ENCODE measurements at places on chromosomes 16 and 17.

GRCh38 chr16:66366433-66367299 lies at the start of gene CDH5:
Gene CDH5 (plus strand): TSS chr16:66366691. CDS start chr16:66379338, 12,647 bp downstream.
- no peak for DNase-seq

DNA sequence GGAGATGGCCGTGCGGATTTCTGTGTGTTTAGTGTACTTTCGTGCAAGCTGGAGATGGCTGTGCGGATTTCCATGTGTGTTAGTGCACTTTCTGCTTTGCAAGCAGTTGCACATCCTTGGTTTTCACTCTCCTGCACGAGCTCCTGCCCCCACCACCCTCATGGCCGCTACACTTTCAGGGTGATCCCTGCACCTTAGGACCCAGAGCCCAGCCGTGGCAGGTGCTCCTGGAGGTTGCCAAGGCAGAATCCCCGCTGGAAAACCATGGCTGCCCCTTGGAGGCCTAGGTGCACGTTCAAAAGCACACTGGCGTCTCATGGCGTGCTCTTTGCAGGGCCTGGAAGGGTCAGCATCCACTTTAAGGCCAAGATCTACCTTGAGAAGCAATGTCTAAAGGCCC lies 311.0 kb upstream of the TNRC6C start:
- no peak for DNase-seq

GRCh38 chr16:20348365-20349185 lies 3.9 kb downstream of the UMOD start:
- no peak for DNase-seq

GRCh38 chr16:26569793-26570192 lies 496.9 kb upstream of the C16orf82 start:
- no peak for DNase-seq

DNA sequence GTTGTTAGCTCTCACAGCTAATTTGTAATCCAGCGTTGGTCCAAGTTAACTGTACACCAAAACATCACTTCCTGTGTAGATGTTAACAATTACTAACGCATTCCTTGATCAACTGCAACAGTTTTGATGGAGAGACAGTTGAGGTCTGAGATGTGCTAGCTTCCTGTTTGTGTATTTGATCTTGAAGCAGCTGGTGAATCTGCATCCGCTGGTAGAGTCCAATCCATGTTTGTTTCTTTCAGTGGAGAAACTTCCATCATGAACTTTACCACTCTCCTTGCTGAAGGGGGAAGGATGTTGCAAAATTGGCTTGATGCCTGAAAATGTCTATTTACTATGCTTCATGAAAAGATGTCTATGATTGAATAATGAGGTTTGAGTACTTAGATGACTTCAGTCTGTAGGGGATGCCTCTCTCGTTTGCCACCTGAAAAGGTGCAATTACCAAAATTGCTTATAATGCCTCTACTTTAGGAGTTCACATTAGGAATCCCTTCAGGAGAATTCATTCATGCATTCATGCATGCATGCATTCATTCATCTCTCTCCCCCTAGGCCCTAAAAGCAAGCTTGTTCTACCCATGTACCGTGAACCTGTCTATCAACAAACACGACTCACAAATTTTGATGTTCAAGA lies 39.6 kb upstream of the ZKSCAN2 start:
- DNase-seq = no peak

GRCh38 chr16:89922884-89923639 lies at the start of gene TUBB3:
Gene TUBB3 (plus strand): TSS chr16:89923342. CDS start chr16:89923402, 60 bp downstream.
- no peak for DNase-seq

- DNase-seq = no peak
Measured at GRCh38 chr17:62975206-62975605, 9.2 kb downstream of the TANC2 start.

- no peak for DNase-seq
Measured at GRCh38 chr16:23125277-23125676, 24.0 kb downstream of the USP31 start.

DNA sequence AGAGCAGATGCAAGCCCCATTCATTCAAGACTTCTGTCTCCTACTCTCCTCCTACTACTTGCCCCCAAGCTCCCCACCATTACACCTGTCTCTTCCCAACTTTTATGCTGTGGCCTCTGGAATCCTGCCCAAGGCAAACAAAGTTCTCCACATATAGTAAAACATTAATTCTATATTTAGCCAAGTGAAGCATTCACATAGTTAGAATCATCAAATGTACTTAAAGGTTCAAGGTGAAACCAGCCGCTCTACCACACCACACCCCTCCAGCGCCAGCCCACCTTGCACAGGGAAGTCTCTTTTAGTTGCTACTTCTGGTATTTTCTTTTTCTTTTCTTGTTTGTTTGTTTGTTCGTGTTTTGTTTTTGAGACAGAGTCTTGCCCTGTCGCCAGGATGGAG lies 25.4 kb upstream of the GUCY2D start:
- no peak for DNase-seq

DNA sequence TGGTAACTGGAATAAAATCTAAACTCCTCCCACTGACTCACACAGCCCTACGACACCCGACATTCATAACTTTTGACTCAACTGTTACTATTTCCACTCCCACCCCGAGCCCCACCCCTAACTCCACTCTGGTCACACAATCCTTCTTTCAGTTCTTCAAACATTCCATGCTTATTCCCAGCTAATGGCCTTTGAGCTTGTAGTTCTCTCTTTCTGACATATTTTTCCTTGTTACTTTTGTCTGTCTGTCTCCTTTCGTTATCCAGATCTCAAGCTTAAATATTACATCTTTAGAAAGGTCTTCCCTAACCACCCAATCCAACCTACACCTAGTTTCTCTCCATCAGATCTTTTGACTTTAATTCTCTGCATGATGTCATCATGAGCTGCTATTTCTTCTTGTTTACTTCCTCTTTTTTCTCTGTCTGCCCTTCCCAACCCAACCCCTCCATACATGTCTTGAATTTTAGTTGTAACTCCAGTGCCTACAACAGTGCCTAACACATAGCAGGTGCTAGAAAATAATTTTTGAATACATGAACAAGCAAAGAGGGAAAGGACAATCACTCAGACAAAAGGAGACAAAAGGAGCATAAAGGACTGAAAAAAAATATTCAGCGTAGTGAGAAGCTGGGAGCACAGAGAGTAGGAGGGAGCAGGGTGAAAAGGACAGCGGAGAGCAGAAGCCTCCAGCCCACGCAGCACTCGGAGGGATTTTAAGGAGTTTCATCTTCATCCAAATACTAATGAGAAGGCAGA lies 65.2 kb upstream of the SMIM36 start:
- no peak for DNase-seq

GRCh38 chr17:39107973-39108372 lies 43.5 kb downstream of the PLXDC1 start:
- DNase-seq = no peak

DNA sequence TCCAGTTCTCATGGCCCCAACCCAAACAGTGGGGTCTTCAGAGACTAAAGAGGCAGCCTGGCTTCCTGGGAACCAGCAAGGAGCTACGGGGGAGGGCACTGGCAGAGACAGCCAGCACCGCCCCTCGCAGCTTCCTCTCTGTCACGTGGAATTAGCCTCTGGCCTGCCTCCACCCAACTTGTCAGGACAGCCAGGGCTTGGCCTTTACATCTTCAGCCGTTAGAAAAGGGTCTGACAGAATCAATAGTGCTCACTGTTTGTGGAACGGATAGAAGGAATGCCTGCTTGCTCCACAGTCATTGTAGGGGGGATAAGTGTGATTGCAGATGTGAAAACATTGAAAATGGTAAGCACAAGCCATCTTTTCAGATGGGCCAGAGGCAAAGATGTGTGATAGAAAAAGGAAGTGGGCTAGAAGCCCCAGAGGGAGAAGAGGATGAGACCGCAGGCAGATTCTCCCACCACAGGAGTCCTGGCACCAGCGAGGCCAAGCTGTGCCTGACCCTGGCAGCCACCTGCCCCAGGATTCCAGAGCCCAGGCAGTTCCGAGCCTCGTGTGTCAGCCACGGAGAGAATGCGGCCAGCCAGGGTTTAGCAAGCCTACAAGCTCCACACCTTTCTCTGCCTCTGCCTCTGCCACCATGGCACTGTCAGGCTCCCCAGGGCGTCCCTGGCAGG lies 18.6 kb downstream of the GRIN2C start:
- DNase-seq = no peak

DNA sequence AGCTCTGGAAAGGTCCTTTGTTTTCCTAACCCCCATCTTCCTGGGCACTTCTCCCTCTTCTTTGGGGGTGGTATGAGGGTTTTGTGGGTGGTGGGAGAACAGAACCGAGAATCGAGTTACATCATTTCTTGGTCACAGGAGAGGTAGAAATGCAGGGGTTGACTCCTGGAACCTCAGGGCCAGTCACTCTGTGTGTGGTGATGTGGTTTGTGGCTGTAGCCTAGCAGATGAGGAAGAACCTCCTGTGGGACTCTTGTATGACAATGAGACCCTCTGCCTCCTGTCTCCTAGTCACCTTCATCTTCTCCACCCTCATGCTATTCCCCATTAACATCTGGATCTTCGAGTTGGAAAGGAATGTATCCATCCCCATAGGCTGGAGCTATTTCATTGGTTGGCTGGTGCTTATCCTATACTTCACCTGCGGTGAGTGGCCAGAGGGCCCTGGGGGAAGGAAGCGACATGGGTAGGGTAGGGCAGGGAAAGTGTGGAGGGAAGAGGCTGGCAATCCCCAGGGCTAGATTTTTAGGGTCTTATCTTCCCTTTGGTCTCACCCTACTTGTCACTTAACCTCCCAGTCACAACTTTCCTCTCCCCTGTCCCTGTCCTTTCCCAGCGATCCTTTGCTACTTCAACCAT lies 5.5 kb downstream of the ODF4 start:
- no peak for DNase-seq

- no peak for DNase-seq
Measured at GRCh38 chr16:2962334-2963073, 1.6 kb upstream of the KREMEN2 start.

DNA sequence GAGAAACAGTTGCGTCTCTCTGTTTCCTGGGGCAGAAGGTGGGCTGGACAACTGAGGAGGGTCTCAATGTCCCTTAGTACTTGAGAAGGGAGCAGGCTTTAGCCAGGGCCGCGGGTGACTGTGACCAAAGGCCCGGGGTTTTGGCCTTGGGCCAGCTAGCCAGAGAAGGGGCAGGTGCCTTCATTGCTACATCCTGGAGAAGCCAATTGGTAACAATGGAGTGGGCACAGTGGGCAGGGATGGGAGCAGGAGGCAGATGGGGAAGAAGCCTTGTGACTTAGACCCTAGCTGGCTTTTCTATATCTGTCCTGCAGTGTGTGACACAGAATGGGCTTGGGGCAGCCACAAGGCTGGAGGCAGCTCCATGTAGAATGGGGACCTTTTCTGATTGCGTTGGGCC lies 46.0 kb downstream of the CLEC16A start:
- DNase-seq = no peak

- DNase-seq = no peak
Measured at GRCh38 chr16:82834151-82834815, 207.5 kb downstream of the CDH13 start.

- DNase-seq = no peak
Measured at GRCh38 chr16:82081264-82081663, 46.2 kb downstream of the HSD17B2 start.

GRCh38 chr17:1834380-1835149 lies 4.8 kb downstream of the RPA1 start:
- no peak for DNase-seq

DNA sequence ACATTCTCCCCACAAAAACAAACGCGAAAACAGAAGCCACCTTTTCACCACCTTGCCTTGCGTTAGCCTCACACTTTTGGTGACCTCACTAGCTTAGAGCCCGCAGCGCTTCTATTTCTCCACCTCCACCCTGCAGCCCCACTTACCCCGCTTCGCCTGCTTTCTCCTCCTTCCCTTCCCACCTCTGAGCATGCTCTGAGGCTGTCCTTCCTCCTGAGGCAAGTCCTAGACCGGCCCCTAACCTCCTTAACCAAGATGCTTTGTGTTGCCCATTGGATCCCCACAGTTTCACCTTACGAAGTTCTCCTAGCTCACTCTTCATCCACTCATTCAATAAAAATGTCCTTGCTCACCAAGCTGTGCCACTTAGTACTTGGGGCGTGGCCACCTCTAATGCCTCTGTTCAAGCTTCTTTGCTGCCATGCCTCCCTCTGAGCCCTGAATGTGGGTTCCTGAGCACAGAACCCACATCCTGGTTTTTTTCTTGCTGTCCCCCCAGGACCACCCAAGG lies 1.3 kb downstream of the GNGT2 start:
- DNase-seq = no peak

GRCh38 chr16:11094075-11094856 lies 149.9 kb downstream of the CLEC16A start:
- no peak for DNase-seq

DNA sequence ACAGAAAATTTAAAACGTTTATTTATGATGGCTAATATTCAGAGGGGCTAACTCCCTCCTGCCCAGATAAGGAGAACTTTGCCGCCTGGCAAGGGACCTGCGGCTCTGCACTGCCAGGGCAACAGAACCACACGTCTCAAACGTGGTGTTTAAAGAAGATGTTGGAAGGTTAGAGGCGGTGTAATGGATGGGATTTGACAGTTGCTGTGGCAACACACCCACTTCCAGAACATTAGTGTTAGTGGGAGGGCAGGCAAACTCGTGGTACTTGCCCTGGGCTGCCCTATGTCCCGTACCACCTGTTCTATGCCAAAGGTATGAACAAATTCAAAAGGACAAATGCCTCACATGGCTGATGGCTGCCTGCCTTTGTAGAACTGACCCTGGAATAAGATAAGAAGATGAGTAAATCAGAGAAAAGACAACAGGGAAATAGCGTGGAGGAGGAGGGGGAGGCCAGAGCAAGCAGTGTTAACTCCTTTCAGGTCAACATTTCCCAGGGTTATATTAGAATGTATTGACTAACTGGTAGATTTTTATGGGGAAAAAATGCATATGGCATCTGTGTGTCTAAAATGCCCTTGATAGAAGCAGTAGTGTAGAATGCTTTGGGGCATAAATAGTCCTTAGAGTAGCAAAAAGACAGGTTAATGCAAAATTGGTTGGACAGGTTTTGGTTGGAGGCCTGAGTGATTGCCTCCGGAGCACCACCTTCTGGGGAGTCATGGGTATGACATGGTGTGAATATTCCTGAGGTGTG lies 30.8 kb downstream of the HLF start:
- peak; percentile 1 for DNase-seq

DNA sequence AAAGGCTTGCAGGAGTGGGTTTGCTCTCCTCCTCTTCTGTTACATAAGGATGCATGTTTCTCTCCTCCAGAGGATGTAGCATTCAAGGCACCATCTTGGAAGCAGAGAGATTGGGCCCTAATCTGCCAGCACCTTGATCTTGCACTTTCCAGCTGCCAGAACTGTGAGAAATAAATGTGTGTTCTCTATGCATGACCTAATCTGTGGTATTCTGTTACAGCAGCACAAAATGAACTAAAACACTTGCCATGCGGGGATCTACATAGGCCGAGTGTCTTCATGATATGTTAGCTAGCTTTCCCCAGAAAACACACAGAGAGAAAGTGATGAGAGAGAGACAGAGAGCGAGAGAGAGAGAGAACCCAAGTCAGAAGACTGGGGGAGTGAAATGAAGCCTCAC lies 273.5 kb downstream of the UTP18 start:
- no peak for DNase-seq

GRCh38 chr16:50821586-50821985 lies 79.7 kb downstream of the CYLD start:
- no peak for DNase-seq

GRCh38 chr16:12975766-12976165 lies 74.4 kb downstream of the SHISA9 start:
- DNase-seq = no peak

Data from activated CD8-positive, alpha-beta memory T cell treated with anti-CD3 and anti-CD28 coated beads for 1 hour (primary cell).